ENCODE measurements at places on chromosomes 2 and 18.
A peak's percentile ranks its signal among the peaks of the same experiment; 100 is the strongest.

DNA sequence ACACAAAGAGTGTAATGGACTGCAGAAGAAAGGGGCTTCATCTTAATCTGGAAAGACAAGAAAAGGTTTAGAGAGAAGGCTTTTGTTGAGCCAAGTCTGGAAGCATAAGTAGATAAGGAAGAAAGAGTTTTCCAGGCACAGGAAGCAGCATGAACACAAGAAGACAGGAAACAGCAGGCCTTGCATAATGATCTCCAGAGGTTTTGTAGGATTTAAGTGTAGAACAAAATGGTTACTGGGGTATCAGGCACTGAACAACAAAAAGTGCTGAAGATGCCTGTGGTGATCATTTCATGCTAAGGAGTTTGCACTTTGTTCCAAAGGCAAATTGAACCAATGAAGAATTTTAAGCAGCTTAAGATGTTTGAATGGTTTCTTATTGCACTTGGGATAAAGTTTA, 281.6 kb upstream of the TANK start:
- no peak for DNase-seq

DNA sequence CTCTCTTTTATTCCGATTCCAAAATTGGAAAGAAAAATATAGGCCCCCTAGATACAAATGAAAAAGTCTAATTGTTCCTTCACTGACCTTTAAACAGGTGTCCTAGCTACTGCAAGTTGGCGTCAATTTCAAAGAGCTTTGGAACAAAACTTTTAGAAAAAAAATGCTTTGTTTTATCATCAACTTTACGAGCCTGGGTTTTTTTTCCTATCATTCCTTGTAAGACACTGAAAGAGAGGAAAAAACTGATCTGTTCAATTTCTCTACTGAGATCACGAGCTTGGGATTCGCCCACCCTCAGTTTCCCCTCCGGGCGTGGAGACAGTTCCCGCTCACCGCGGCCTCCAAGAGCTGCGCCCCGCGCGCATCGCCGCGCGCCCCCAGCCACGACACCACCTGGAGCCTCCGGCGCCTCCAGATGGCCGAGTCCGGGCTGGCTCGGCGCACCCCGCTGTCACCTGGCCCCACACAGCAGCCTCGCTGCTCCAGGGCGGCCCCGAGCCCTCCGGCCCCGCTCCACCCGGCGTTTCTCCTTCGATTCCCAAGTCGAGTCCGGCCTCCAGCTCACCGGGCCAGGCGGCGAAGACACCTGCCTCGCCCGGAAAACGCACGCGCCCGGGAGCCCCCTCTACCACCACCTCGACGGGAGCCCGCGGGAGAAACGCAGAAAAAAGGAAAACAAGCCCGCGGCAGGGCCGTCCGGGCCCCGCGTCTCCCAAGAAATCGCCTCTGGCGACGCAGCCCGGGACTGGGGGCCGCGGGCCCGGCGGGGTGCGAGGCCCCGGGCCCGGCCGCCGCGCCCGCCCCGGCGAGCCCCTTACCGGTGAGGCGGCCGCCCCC, 656 bp downstream of the TBC1D8 start:
- DNase-seq = no peak

DNA sequence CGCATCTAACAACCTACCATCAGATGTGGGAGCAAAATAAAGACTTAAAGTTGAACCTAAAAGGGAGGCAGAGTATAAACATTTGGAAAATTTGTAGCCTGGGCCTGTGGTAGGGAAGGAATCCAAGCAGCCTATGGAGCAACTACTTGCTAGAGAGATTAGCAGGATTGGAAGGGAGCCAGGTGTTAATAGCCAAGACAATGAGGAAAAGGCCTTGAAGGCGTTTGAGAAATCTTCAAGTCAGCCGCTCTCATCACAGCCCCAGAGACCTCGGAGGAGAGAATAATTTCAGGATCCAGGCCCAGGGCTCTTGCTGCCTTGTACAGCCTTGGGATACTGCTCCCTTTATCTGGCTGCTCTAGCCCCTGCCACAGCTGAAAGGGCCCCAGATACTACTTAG, 219.7 kb downstream of the THSD7B start:
- no peak for DNase-seq

- no peak for DNase-seq
Observed at GRCh38 chr2:24824966-24825882, 32.0 kb downstream of the CENPO start.

GRCh38 chr2:61537277-61537949, 743 bp downstream of the XPO1 start:
- peak; percentile 14 for DNase-seq

DNA sequence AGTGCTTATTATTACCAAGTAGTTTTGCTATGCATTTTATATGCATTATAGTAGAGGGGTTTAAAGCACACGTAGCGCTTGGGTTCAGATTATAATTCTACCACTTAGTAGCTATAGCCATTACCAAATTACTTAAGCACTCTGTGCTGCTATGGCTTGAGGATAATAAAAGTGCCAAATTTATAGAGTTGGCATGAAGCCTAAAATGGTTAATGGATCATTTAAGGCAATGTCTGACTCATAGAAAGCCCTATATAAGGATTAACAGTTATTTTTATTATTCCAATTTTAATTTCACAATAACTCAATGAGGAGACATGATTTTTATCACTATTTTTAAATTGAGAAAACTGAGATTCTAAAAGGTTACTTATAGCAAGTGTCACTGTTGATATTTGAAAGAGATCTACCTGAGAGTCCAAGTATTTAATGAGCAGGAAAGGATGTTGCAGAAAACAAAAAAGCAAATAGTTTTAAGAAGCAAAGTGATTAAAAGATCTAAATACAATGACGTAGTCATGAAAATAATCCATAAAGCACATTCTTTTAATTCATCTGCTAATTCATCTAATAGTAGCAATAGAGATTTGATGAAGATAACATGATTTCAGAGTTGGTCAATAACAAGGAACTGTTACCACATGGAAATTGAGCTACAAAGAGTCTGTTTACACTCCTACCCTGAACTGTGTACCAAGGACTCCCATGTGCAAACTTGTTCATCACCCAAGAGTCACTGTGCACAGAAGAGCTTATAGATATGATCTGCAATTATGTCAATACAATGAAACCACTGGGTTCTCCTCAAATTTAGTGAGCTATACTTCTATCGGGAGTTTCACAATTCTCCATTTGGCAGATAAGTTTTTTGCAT, 78.8 kb upstream of the DTNA start:
- no peak for DNase-seq

- DNase-seq = peak; percentile 80
Observed at GRCh38 chr2:152646775-152647174, 70.5 kb downstream of the PRPF40A start.

- DNase-seq = no peak
Observed at GRCh38 chr2:189614585-189614984, 34.0 kb upstream of the SLC40A1 start.

GRCh38 chr2:163469561-163469962, 266.2 kb downstream of the FIGN start:
- DNase-seq = peak; percentile 26

- DNase-seq = peak; percentile 96
Observed at GRCh38 chr2:222993920-222994650, 57.9 kb upstream of the KCNE4 start.

All from fibroblast of gingiva (primary cell).